NCI-H748 treated with DMSO at 0.1 percent for 48 hours (cell line): ENCODE measurements at places on chromosomes 3 and 15.

DNA sequence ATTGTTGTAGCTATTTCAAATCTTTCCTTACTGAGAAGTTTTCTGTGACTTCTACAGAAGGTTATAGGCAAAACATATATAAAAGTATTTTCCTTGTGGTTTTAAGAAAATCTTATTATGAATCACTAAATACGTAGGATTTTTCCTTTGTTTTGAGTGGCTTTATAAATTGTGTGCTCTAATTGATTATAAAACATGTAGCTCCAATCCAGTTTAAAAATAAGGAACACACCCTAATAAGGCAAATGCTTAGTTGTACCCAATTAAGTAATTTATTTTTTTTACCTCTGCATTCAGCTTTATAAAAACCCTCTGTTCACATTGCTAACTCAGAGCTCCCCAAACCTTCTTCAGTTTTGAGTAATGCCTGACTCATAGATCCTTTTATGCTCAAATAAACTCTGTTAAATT is 408.0 kb downstream of the NAALADL2 start:
- no peak for DNase-seq

DNA sequence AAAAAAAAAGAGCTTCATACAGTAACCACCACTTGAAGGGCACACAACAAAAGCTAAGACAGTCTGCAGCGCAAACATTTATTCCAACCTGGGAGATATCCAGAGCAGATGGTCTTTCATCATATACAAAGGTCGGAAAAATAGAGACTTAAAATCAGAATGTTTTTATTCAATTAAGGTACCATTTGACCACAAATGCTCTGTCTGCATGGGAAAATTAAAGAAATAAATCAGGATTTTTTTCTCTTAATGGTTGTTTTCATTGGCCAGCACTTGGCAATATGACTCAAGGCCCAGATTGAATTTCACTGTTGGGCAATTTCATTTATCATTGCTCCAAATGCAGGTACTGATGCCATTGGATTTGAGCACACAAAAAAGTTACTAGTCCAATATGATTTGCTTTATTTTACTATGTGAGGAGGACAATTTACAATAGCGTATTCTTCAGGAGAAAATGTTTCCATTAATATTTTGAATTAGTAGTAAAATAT is 145.9 kb upstream of the AGTR1 start:
- no peak for DNase-seq

- DNase-seq: no peak
These were observed 76.8 kb upstream of the C15orf61 start for GRCh38 chr15:67444100-67444499.

- no peak for DNase-seq
These were observed 192.6 kb upstream of the LYSMD4 start for GRCh38 chr15:99925661-99926461.

GRCh38 chr3:95468331-95468730 is 1346.1 kb upstream of the EPHA6 start:
- DNase-seq: no peak

DNA sequence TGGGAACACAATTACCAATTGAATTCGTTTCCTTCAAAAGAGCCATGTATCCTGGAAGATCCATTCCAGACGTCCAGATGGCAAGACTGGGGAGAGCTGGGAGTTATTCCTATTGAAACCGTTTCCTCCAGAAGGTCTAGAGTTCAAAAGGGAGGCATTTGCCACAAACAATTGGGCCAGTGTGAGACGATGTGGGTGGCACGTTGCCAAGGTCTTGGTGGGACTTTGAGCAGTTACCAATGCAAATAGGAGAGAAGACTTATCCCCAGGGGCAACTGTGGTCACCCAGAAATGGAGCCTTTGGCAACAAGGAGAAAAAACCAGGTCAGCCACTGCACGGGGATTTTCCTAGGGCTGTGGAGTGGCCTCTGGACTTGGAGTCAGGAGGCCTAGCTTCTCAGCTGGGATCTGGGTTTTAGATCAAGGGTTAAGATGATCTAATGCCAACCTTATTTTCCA is 29.6 kb upstream of the TLE3 start:
- no peak for DNase-seq

DNA sequence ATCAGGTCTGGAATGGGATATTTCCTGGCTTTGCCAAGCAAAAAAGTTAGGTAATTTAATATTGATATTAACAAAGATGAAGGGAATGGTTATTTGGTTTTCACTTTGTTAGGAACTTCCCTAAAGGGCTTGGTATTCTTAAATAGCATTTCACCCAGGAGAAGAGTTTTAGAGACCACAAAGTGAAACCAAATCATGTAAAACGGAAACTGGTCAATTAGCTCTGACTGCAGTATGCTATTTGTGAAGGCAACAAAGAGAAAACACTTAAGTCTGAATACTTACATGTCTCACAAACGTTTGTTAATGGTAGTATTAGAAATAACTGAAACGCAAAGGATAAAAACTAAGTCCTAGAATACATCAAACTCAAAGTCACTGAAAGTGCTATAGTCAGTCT is 32.4 kb upstream of the SETMAR start:
- DNase-seq: no peak

- peak; percentile 62 for DNase-seq
These were observed 62.7 kb upstream of the CD47 start for GRCh38 chr3:108153451-108153981.

- no peak for DNase-seq
These were observed 328.8 kb downstream of the CNTN6 start for GRCh38 chr3:1421577-1421976.

- DNase-seq: no peak
These were observed 259.2 kb downstream of the GBE1 start for GRCh38 chr3:81502236-81502635.

GRCh38 chr3:160003520-160004128 is 15.0 kb downstream of the IL12A start:
- no peak for DNase-seq

DNA sequence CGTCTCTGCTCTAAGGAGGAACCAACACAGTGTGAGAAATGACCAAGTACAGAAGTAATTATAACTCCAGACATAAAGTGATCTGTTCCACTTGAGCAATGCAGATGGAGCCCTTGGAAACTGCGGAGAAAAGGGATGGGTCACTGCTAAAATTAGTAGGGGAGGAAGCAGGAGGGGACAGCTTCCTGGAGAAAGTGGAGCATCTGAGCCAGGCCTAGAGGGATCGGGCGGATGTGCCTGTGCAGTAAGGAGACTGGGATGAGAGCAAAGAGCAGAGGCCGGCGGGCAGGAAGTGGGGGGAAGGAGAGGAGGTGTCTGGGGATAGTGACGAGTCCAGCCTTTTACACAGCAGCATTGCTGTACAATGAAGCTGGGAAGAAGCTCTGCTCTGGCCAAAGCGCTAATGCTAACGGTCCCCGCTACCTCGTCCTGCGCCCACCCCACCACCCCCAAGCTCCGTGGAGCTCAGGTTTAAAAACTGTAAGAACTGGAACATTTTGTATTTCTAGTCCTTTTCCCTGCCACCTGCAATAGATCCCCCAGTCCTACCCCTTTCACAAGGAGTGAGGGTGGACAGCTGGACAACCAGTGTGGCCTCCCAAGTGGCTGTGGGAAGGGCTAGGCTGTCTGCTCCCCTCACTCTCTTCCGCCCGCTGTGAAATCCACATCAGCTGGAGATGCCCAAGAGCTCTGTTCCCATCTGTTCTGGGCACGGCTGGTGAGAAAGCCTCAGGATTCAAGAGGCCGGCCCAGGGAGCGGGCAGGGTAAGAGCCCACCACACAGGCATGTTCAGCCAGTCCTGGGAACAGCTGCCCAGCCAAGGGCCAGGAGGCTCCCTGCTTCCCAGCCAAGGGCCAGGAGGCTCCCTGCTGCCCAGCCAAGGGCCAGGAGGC is 53.0 kb upstream of the HES1 start:
- DNase-seq: no peak

GRCh38 chr3:159548675-159549335 is 439.8 kb upstream of the IL12A start:
- no peak for DNase-seq

- DNase-seq: no peak
These were observed 168.0 kb upstream of the STT3B start for GRCh38 chr3:31364711-31365110.

DNA sequence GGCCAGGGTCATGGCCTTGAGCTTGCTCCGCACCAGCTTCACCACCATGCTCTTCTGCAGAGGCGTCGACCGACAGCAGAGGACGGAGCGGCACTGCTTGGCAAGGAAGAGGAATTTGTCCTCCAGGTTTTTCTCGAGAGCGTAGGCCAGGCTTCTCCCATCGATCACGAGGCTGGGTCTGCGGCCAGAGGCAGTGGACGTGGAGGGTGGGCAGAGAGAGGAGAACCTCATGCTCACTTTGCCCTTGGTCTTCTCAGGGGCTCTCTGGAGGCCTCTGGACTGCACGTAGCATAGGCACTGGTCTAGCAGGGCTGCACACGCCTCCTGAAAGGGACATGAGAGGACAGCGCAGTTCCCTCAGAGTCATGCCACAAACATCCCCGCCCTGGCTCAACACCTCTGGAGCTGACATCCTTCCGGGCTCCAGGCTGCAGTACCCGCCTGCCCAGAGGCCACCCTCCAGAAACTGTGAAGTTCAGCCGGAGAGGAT is 168.3 kb downstream of the ATP10A start:
- DNase-seq: no peak

DNA sequence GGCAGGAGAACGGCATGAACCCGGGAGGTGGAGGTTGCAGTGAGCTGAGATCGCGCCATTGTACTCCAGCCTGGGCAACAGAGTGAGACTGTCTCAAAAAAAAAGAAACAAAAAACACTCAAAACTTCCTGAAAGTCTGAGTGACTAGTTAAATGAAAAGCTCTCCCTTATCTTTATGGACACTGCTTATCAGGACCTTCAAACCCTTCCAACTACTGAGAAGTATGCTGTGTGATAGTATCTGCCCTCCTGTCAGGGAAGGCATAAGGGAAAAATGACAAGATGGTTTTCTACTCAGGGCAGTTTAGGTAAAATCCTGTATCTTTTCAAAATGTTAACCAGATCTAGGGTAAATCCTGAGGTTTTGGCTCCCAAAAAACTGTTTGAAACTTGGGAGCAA is 21.8 kb downstream of the EMC7 start:
- no peak for DNase-seq

- no peak for DNase-seq
These were observed 30.2 kb downstream of the BCL2L10 start for GRCh38 chr15:52082197-52083036.

- DNase-seq: no peak
These were observed 6.6 kb downstream of the CSNK1G1 start for GRCh38 chr15:64349375-64349774.

DNA sequence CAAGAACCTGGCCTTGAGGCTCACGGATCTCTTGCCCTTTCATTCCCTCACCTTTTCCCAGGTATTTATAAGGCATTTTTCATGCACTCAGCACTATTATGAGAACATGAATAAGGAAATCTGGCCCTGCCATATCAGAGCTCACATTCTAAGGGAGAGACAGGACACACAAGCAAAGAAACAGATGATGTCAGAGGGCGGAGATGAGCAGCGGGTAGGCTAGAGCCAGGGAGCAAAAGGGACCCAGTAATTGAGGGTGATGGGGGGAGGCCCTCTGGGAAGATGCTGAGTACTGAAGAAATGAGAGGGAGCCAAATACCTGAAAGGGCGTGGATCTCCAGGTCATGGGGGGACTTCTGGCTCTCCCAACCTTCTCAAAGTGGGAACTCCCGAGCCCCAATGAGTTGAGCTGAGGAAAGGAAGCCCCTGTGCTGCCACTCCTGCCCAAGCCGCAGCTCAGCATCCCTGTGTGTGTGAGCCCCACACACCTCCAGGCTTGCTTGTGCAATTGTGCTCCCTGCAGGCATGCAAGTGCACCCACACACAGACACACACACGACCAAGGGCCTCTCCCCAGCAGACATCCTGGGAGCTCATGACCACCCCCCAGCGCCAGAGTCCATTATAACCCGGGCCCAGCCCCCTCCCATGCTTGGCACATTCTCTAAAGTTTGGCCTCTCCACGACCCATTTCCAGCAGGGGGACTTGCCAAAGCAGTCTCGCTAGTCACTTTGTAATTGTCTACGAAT is 81.4 kb upstream of the PXYLP1 start:
- no peak for DNase-seq
